ENCODE measurements at places on chromosomes 7 and 10. TPM values are rescaled to one million over a fixed set of nuclear protein-coding genes. Genes with fewer than 3 reads are reported as not detected.

Gene PDZD7
- 0.22 TPM for total RNA-seq

Gene ALDH18A1
- total RNA-seq: 11.8 TPM

Gene ZNF248
- 13.2 TPM for total RNA-seq

Gene GSAP
- 7.3 TPM for total RNA-seq

Gene C7orf33
- total RNA-seq: not detected

Gene MRLN
- not detected for total RNA-seq

Gene LHFPL3
- total RNA-seq: not detected

Gene GNGT1
- total RNA-seq: not detected

Gene SPDYE2
- not detected for total RNA-seq

Gene MMP21
- not detected for total RNA-seq

Gene KLHL7
- 162 TPM for total RNA-seq

Gene EPDR1
- total RNA-seq: 55.1 TPM

Gene NODAL
- not detected for total RNA-seq

Gene HOXA4
- total RNA-seq: 0.14 TPM

Gene ADAM22
- 1.2 TPM for total RNA-seq

Gene CTNNA3
- total RNA-seq: 120 TPM

Gene GPR158
- total RNA-seq: not detected

Gene KDM7A
- total RNA-seq: 8.1 TPM

Gene INA
- total RNA-seq: not detected

Gene SLC26A4
- total RNA-seq: 0.27 TPM

Gene KCNIP2
- 409 TPM for total RNA-seq

Gene ENTPD1
- total RNA-seq: 6.3 TPM

Gene NAT16
- not detected for total RNA-seq

Gene ADCY1
- total RNA-seq: 5.9 TPM

Gene FXYD4
- total RNA-seq: not detected

Gene CYP17A1
- not detected for total RNA-seq

Gene LRRD1
- total RNA-seq: not detected

Gene CPXM2
- 4.6 TPM for total RNA-seq

Gene TRIL
- 2.3 TPM for total RNA-seq
